ENCODE measurements at places on chromosomes 1 and 21. TPM values are rescaled to one million over a fixed set of nuclear protein-coding genes. Genes with fewer than 3 reads are reported as not detected.

DNA sequence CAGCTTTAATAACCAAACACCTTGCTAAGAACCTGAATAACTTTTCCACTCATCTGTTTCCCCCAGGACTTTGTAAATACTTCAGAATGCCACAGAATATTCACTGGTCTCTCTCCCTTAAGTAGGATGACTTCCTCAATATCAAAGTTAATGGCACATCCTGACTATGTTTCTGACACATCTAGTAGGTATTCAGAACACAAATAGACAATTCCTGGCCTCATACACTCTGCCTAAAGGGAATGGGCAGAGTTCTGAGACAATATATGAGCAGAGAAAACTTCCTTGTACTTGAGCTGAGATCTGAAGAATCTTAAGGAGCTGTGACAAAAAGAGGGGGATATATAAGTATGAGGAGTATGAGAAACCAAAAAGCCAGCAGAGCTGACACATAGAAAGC is 34.8 kb downstream of the ANKRD13C start:
- H3K27ac ChIP-seq = no peak overlapping the region
- no peaks in the 10 kb centered on the region for H3K27me3 ChIP-seq
- no peak overlapping the region for H3K4me3 ChIP-seq
- DNase-seq = no peak
- H3K36me3 ChIP-seq = peaks cover 32% of the 10 kb centered on the region

GRCh38 chr21:44732956-44733355 is 21.6 kb upstream of the TSPEAR start:
- no peak overlapping the region for H3K4me3 ChIP-seq
- peaks cover 85% of the 10 kb centered on the region for H3K27me3 ChIP-seq
- H3K4me1 ChIP-seq = peaks cover 20% of the 10 kb centered on the region
- DNase-seq = no peak

DNA sequence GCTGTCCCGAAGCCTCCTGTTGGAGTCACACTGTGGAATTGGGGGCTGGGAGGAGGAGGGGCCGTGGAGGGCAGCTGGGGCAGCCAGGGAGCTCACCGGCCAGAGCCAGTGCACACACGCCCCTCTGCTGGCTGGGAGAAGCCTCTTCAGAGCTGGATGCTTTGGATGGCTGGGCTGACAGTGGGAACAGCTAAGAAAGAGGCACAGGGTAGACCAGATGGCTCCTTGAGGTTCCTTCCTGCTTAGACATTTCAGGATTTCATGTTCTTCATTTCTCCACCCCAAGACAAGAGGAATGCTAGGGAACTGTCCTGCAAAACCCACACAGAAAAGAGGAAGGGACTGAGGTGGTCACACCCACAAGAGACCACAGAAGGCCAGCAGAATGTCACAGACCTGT is 254.8 kb upstream of the VAMP3 start:
- H3K4me1 ChIP-seq = no peaks in the 10 kb centered on the region
- no peaks in the 10 kb centered on the region for H3K27me3 ChIP-seq
- no peak overlapping the region for H3K27ac ChIP-seq

DNA sequence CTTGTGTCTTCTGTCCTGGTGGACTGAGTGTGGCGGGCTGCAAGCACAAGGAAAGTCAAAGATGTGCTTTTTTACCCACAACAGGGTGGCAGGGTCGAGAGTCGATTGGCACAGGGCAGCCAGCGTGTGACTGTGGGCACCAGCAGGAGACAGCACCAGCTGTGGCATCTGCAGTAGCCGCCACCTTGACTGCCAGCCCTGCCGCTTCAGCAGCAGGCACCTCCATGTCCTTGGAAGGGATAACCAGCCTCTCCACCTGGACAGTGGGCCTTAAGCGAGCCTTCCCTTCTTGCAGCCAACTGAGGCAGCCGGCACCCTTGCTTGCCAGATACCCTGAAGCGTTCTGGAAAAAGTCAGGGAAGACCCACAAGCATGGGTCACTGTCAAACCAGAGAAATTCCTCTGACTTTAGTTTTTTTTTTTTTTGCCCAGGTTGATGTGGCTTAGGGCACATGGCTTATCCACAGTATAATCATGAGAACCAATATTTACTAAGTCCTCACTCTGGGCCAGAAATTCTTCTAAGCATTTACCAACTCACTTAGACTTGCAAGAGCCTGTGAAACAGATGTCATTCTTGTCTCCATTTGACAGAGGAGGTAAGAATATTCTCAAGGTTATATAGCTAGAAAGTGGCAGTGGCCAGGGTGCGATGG is 30.1 kb upstream of the PTGFRN start:
- H3K4me3 ChIP-seq = no peak overlapping the region
- no peaks in the 10 kb centered on the region for H3K36me3 ChIP-seq
- H3K4me1 ChIP-seq = peaks cover 28% of the 10 kb centered on the region
- no peaks in the 10 kb centered on the region for H3K27me3 ChIP-seq
- DNase-seq = no peak

GRCh38 chr1:230696722-230697437 is 17.0 kb downstream of the AGT start:
- H3K4me3 ChIP-seq = no peak overlapping the region
- no peaks in the 10 kb centered on the region for H3K4me1 ChIP-seq
- H3K36me3 ChIP-seq = peaks cover 14% of the 10 kb centered on the region
- DNase-seq = no peak
- H3K27ac ChIP-seq = no peak overlapping the region

GRCh38 chr1:8825985-8826481 is 8.6 kb upstream of the RERE start:
- H3K36me3 ChIP-seq = no peaks in the 10 kb centered on the region
- H3K4me1 ChIP-seq = peaks cover 22% of the 10 kb centered on the region
- no peak for DNase-seq
- H3K4me3 ChIP-seq = no peak overlapping the region
- H3K27me3 ChIP-seq = no peaks in the 10 kb centered on the region

SPATA45 gene
- total RNA-seq = not detected

GRCh38 chr1:81950591-81951244 is 150.0 kb downstream of the ADGRL2 start:
- no peaks in the 10 kb centered on the region for H3K27me3 ChIP-seq
- no peaks in the 10 kb centered on the region for H3K4me1 ChIP-seq
- no peaks in the 10 kb centered on the region for H3K36me3 ChIP-seq
- no peak overlapping the region for H3K4me3 ChIP-seq

- no peaks in the 10 kb centered on the region for H3K36me3 ChIP-seq
- peak overlapping the region; percentile 74 for H3K27ac ChIP-seq
- no peaks in the 10 kb centered on the region for H3K27me3 ChIP-seq
- peak overlapping the region; percentile 32 for H3K4me3 ChIP-seq
Observed at GRCh38 chr21:39452207-39452969, 618 bp downstream of the SH3BGR start.
